ENCODE measurements at places on chromosomes 16 and 17. TPM values are rescaled to one million over a fixed set of nuclear protein-coding genes. Genes with fewer than 3 reads are reported as not detected.

Gene PALB2
- total RNA-seq, result 13.7 TPM

Gene DPEP1
- total RNA-seq, result 0.82 TPM

Gene CNGB1
- not detected for total RNA-seq

Gene SOX15
- total RNA-seq, result 34.4 TPM

Gene ST6GALNAC2
- 5.0 TPM for total RNA-seq

Gene PTX4
- not detected for total RNA-seq

Gene PRR35
- not detected for total RNA-seq

Gene TNRC6A
- 50.3 TPM for total RNA-seq

Gene CDH15
- not detected for total RNA-seq

Gene PRSS22
- not detected for total RNA-seq

Gene SPNS2
- not detected for total RNA-seq

Gene FOXK2
- 104 TPM for total RNA-seq

Gene KRT13
- total RNA-seq, result not detected

Gene MT1M
- total RNA-seq, result not detected

Gene SLC35G6
- total RNA-seq, result not detected

Gene SDR42E1
- total RNA-seq, result 7.8 TPM

Gene LAT
- total RNA-seq, result 4.4 TPM

Gene CRISPLD2
- total RNA-seq, result 0.28 TPM

Gene ATP2C2
- total RNA-seq, result not detected

Gene MGAT5B
- total RNA-seq, result 1.3 TPM

Gene TERB1
- total RNA-seq, result 0.26 TPM

Gene CNTNAP1
- total RNA-seq, result 1.5 TPM

Gene TLCD1
- total RNA-seq, result 18.7 TPM

Gene FBF1
- total RNA-seq, result 14.0 TPM

Gene RPGRIP1L
- total RNA-seq, result 17.3 TPM

Gene NTN1
- 0.10 TPM for total RNA-seq

Gene LDHD
- 0.30 TPM for total RNA-seq

Gene ACSM2B
- not detected for total RNA-seq

Gene PRSS36
- total RNA-seq, result 1.0 TPM

All from MCF 10A (cell line).